Activated naive CD4-positive, alpha-beta T cell (primary cell): ENCODE measurements at places on chromosomes 2 and 18.
A peak's percentile ranks its signal among the peaks of the same experiment; 100 is the strongest.

DNA sequence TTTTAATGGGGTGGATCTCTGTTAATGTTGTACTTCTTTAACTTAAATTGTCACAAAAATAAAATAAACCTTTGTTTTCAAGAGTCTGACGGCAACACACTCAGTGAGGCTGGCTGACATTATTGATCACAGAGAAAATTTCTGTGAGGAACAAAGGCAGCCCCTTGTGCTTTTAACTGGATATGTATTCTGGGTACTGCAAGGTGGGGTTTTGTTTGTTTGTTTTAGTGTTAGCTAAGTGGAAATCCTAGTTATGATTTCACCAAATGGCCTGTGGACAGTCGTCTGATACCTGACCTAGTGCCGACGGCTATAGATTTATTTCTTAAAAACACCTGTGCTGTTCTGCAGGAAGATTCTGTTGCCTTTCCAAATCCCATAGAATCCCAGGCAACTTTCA, 1329.5 kb upstream of the ZEB2 start:
- DNase-seq = no peak

DNA sequence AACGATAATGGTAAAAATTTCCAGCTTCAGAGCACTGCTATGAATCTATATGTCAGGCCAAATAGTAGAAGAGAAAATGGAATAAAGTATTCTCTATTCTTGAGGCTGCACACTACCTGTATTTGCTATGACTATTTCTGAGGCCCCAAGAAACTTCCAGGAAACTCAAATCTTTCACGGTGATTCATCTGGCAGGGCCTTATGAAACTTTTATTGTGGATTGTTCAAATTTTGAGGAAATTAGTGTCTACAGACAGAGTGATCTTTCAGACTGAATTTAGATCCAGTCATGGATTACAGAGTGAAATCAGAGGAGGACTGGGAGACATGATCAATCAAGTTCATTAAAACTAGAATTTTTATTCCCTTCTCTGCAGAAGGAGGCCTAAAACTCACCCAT, 4.1 kb upstream of the VSNL1 start:
- DNase-seq = no peak

DNA sequence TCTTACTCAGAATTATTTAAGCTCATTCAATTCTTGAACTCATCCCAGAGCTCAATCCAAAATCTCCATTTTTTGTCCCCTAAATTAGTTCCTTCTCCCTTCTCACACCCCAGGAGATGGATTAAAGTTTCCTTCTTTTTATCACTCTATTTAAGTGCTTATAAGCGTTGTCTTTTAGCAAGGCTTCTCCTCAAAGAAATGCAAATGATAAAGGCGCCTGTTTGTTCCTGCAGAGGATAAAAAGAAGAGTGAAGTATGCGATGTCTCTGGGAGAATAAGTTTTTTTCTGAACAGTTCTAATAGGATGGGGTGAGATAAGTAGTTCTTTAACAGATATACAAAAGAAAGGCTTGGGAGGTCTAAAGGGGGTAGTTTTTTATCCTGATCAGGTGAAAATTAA, 303.3 kb downstream of the CNTNAP5 start:
- no peak for DNase-seq

- DNase-seq = no peak
These were observed 183.7 kb downstream of the TCF4 start for GRCh38 chr18:55404136-55404830.

GRCh38 chr2:215573496-215573895, 137.6 kb upstream of the FN1 start:
- no peak for DNase-seq

GRCh38 chr2:238995634-238996033, 147.7 kb downstream of the TWIST2 start:
- no peak for DNase-seq

GRCh38 chr2:72806280-72806945, 19.4 kb downstream of the EXOC6B start:
- DNase-seq = no peak

DNA sequence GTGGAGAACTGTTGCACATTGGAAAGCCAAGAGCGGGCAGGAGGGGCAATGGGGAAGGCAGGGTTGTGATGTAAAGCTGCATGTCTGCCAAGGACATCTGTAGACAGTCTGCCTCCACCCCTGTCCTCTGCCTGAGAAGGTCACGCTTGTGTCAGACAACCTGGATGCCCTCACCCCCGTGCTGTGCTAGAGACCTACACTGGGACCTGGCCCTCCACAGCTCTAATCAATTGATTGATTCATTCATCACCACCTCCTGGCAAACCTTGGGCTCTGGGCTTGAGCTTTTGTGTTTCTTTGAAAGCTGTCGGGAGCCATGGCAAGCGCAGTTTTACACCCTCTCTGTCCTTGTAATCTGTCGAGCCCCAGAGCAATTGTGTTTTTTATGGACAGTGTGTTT, 41.1 kb downstream of the MARCO start:
- no peak for DNase-seq

DNA sequence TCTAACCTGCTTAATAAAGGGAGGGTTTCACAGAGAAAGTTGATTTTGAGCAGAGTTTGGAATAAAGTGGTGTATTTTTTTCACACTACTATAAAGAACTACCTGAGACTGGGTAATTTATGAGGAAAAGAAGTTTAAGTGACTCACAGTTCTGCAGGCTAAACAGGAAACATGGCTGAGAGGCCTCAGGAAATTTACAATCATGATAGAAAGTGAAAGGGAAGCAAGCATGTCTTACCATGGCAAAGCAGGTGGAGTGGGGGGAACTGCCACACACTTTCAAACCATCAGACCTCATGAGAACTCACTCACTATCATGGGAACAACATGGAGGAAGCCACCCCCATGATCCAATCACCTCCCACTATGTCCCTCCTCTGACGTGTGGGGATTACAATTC, 546.7 kb downstream of the EPHA4 start:
- no peak for DNase-seq

- DNase-seq = no peak
These were observed 993.6 kb downstream of the LRP1B start for GRCh38 chr2:141137122-141137693.

DNA sequence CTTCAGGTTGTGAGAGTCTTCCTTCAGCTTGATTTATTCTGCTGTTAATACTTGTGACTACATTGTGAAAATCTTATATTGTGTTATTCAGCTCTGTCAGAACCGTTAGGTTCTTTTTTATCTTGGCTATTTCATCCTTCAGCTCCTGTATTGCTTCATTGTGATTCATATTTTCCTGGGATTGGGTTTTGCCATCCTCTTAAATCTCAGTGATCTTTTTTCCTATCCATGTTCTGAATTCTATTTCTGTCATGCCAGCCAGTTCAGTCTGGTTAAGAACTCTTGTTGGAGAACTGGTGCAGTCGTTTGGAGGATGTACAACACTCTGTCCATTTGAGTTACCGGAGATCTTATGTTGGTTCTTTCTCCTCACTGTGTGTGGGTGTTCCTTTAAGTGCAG, 19.1 kb downstream of the MSTN start:
- DNase-seq = no peak

DNA sequence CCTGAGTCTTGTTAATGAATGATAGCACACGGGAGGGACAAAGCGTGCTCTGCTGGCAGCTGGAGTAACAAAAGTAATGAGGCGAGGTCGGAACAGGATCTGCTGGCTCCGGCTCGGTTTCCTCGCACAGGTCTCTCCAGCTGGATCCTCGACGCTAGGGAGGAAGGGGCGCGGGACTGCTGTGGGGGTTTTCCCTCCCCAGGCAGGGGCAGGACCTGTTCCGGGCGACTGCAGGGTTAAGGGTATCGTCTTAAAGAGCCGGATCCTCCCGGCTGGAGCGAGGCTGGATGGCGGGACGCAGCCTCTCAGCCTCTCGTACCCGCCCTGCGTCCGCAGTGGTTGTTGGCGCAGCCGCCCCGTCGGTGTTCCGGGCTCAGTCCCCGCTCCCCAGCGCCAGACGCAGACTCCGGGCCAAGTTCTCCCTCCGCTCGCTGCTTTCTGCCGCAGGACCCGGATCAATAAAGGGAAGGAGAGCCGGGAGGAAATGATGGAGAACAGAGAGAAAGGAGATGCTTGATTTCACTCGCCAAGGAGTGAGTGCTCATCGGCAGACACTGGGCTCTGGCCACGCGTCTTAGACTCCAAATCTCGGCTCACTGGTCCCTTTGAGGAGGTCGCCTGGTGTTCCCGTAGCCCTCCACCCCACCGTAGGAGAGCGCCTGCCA, 1.1 kb upstream of the LIPG start:
- DNase-seq = no peak

DNA sequence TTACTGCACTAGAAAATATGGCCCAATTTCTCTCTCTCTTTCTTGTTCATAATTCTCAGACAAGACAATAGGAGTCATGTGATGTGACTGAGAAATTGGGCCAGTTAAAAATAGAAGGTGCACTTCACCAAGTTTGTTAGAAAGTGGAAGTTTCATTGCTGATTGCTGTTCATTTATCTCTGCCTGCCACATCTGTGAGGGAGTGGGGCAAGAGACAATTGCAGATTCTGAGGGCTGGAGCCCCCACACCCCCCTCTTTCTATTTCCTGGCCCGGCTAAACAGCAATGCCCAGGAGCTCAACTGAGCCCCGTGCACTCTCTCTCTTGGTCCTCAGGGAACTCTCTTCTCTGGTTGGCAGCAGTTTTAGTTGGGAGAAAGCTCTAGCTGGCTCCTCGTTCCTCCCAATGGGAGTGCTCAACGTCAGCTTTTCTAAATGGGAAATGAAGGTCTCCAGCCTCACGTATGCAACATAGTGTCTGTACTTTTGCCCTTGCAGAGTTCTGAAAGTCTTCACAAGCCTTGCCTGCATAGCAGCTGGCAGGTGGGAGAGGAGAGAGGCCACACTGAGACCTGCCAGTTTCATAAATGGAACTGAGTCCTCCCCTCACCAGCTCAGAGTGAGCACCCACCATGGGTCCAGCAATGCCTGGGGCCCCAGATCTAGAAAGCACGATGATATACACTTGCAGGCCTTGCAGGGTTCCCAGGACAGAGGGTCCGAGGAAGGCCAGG, 115.7 kb downstream of the MYCN start:
- no peak for DNase-seq

- DNase-seq = no peak
These were observed 116.9 kb downstream of the METTL8 start for GRCh38 chr2:171316755-171317337.

DNA sequence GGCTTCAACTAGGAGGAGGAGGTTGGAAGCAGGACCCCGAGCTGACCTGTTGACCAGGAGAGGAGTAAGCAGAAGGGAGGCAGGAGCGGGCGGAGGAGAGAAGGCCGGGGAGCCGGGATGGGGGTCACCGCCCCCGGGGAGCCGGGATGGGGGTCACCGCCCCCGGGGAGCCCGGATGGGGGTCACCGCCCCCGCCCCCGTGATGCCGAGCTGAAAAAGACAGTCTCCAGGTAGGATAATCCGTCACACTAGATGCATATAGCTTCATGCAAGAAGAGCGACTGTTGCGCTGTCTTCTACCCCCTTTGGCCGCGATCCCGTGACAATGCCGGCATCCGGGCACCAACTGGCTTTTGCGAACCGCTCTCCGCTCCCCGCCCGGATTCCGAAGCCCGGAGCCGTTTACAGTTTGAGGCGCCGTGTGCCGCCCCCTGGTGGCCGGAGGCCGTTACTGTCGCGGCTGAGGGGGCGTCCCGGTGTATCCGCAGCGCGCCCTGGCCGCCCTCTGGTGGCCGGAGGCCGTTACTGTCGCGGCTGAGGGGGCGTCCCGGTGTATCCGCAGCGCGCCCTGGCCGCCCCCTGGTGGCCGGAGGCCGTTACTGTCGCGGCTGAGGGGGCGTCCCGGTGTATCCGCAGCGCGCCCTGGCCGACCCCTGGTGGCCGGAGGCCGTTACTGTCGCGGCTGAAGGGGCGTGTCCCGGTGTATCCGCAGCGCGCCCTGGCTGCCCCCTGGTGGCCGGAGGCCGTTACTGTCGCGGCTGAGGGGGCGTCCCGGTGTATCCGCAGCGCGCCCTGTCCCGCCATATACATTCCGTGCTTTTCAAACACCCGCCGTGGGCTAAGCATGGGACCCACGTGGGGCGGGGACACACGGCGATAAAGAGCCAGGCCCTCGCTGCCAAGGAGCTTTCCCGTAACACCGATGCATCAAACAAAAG, 89.6 kb downstream of the ACTR3 start:
- peak; percentile 39 for DNase-seq

DNA sequence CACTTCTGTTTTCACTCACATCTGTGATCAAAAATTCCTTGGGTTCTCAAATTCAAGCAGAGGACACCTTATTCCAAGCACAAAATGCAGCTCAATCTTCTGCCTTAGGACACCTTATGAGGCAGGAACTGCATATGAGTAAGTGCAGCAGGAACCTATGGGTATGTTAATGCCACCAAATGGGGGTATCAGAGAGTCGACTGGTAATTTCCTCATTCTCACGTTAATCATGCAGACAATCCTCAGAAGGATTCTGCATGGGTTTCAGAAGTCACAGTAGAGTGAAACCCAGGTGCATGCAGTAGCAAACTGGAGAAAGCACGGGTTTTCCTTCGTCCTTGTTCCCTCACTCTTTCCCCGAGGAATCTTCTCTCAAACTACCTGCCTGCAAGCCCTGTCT, 452.8 kb downstream of the CBLN2 start:
- no peak for DNase-seq

- DNase-seq = no peak
These were observed 82.6 kb downstream of the DGKD start for GRCh38 chr2:233436691-233437438.

- DNase-seq = no peak
These were observed 5.0 kb downstream of the GYPC start for GRCh38 chr2:126660971-126661370.

- no peak for DNase-seq
These were observed 16.6 kb upstream of the GALNT1 start for GRCh38 chr18:35564795-35565453.

DNA sequence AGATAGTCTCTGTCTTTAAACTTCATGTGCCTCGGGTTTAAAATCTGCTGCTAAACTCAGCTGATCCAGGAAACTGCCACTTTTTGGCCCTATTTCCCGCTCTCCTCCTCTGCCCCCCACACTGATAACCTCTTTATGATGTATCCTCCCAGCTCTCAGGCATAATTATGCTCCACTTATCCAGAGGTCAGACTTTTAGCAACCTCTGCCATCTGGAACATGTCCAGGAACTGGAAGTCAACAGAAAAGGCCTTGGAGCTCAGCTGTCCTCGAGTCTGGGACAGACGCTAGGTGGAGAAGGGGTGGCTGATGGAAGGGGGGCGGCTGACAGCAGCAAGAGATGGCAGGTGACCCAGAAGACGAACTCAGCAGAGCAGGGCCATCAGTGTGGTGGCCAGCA, 41.2 kb downstream of the ASAP2 start:
- no peak for DNase-seq

DNA sequence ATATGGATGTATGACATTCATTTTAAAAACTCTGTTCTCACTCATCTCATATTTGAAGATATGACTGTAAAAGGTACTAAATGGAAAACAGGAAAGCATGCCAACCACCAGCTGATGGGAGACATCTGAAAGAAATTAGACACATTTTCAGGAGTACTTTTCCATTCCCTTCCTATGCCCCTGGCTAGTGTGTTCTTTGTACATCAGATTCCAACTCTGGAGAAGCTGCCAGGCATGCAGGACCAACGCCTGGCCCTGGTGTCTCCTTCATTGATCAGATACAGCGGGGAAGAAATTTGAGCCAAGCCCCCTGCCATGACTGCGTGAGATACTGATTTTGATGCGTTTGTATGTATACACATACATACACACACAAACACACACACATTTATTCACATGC, 599.0 kb upstream of the SYT4 start:
- no peak for DNase-seq

- DNase-seq = no peak
These were observed 14.6 kb downstream of the ZEB2 start for GRCh38 chr2:144505245-144505831.

GRCh38 chr2:156294945-156295580, 37.5 kb downstream of the NR4A2 start:
- DNase-seq = no peak

- no peak for DNase-seq
These were observed 921.1 kb downstream of the SOCS6 start for GRCh38 chr18:71209944-71210343.

GRCh38 chr18:12239431-12239830, 14.7 kb upstream of the CIDEA start:
- DNase-seq = no peak
